Stomach (tissue), 19 donors: ENCODE measurements at places on chromosomes 4 and X. TPM values are rescaled to one million over a fixed set of nuclear protein-coding genes. Genes with fewer than 3 reads are reported as not detected.

TMEM150C gene
- 2.4 TPM for polyA plus RNA-seq

SMR3B gene
- polyA plus RNA-seq, result not detected

TCEAL6 gene
- polyA plus RNA-seq, result 0.20 TPM

PWWP3B gene
- polyA plus RNA-seq, result 0.25 TPM

SLC4A4 gene
- 2.2 TPM for polyA plus RNA-seq

SMIM10L2A gene
- polyA plus RNA-seq, result 1.1 TPM

SPANXA2 gene
- polyA plus RNA-seq, result not detected

RAB9B gene
- polyA plus RNA-seq, result 0.76 TPM

HTRA3 gene
- polyA plus RNA-seq, result 7.9 TPM

SCML2 gene
- polyA plus RNA-seq, result 0.46 TPM

ANKRD50 gene
- 3.4 TPM for polyA plus RNA-seq

AFP gene
- not detected for polyA plus RNA-seq

SLC25A53 gene
- polyA plus RNA-seq, result 3.3 TPM

ENPP6 gene
- polyA plus RNA-seq, result 0.93 TPM

TMEM271 gene
- polyA plus RNA-seq, result not detected

CXCL6 gene
- 1.2 TPM for polyA plus RNA-seq

USP26 gene
- not detected for polyA plus RNA-seq

SAGE1 gene
- not detected for polyA plus RNA-seq

ZNF185 gene
- 4.6 TPM for polyA plus RNA-seq

NPY5R gene
- not detected for polyA plus RNA-seq

RTL5 gene
- 2.3 TPM for polyA plus RNA-seq

SSX3 gene
- polyA plus RNA-seq, result not detected

GLRB gene
- 3.1 TPM for polyA plus RNA-seq

TLR10 gene
- 0.15 TPM for polyA plus RNA-seq

GCNA gene
- polyA plus RNA-seq, result 0.50 TPM

PABPC1L2A gene
- not detected for polyA plus RNA-seq

RXFP1 gene
- 0.15 TPM for polyA plus RNA-seq

NEUROG2 gene
- polyA plus RNA-seq, result not detected

THOC2 gene
- polyA plus RNA-seq, result 155 TPM

SLC25A43 gene
- 12.1 TPM for polyA plus RNA-seq

GLRA2 gene
- not detected for polyA plus RNA-seq

IL21 gene
- not detected for polyA plus RNA-seq

LANCL3 gene
- polyA plus RNA-seq, result 0.31 TPM

ADGRG4 gene
- not detected for polyA plus RNA-seq

DUX4 gene
- not detected for polyA plus RNA-seq

MSX1 gene
- polyA plus RNA-seq, result 1.8 TPM

XG gene
- polyA plus RNA-seq, result not detected

SERTM2 gene
- 0.03 TPM for polyA plus RNA-seq

PTCHD1 gene
- 0.15 TPM for polyA plus RNA-seq

TCEAL7 gene
- polyA plus RNA-seq, result 12.3 TPM

TEX13D gene
- polyA plus RNA-seq, result not detected

ETNPPL gene
- 4.7 TPM for polyA plus RNA-seq

DNAAF6 gene
- polyA plus RNA-seq, result not detected

TBC1D8B gene
- polyA plus RNA-seq, result 3.3 TPM

RBBP7 gene
- polyA plus RNA-seq, result 81.8 TPM

DOK7 gene
- polyA plus RNA-seq, result 1.7 TPM

MAGEE2 gene
- not detected for polyA plus RNA-seq

CSTF2 gene
- 7.8 TPM for polyA plus RNA-seq

PPP1R2C gene
- polyA plus RNA-seq, result not detected

MND1 gene
- 3.1 TPM for polyA plus RNA-seq

CYLC1 gene
- polyA plus RNA-seq, result not detected

NSUN7 gene
- polyA plus RNA-seq, result 3.4 TPM

PCSK1N gene
- 13.1 TPM for polyA plus RNA-seq

PNCK gene
- 0.44 TPM for polyA plus RNA-seq

STAP1 gene
- 1.2 TPM for polyA plus RNA-seq
